ENCODE measurements at places on chromosomes 13 and 19. TPM values are rescaled to one million over a fixed set of nuclear protein-coding genes. Genes with fewer than 3 reads are reported as not detected.

The TIMM44 gene
- 95.9 TPM for total RNA-seq

The KIR3DL2 gene
- total RNA-seq = not detected

- DNase-seq = no peak
Measured at GRCh38 chr19:52936151-52936953, 13.1 kb upstream of the ZNF888 start.

- peak; percentile 40 for DNase-seq
Measured at GRCh38 chr19:53333066-53333462, 485 bp upstream of the ZNF845 start.

GRCh38 chr13:111020021-111020420 lies 95.1 kb upstream of the ARHGEF7 start:
- DNase-seq = no peak

DNA sequence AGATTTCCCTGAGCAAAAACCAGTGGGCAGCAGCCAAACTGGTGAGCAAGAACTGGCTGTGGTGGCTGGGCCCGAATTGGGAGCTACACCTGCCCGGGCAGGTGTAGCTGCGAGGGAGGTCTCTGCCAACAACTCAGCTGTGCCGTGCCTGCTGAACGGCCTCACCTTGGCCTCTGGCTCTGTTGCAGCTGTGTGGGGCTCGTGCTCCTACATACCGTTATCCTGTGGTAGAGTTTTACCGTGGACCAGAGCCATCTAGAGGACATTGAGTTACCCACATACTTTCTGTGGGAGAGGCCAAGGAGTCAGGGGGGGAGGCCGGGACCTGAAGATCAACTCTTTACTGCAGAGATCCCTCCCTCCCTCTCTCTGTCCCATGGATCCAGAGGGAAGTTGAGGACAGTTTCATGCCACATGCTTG lies 113.2 kb downstream of the TM9SF2 start:
- DNase-seq = no peak

DNA sequence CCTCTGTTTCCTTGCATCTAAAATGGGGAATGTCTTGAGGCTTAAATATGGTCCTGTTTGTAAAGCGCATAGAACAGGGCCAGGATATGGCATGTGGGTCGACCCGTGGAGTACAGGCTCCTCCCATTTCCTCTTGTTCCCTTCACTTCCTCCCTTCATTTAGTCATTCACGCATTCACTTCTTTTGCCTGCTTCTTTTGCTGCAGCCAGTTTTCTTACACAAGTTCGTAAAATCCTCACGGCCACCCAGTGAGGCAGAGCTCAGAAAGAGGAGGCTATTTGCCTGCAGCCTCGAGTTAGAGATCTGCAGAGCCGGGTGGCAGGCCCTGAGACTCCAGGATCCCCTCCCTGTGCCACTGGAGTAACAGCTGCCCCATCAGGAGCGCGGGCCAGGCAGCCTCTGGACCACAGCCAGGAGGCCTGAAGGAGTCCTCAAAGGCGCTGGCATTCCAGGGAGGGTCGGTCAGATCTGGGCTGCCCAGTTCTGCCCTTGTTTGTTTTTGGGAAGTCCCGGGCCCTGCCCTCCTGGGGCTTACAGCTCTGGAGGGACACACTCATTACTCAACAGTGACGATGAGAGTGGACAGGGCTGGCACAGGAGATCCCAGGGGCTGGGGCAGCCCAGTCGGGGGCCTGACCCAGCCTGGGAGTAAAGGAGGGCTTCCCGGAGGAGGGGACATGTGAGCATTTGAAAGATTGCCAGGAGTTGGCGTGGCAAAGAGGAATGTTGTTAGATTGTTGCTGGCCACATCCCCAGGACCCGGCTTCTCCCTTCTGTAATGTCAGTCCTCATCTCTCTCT lies 4.6 kb downstream of the PPP5C start:
- no peak for DNase-seq
